ENCODE measurements at places on chromosomes 6 and 20.

DNA sequence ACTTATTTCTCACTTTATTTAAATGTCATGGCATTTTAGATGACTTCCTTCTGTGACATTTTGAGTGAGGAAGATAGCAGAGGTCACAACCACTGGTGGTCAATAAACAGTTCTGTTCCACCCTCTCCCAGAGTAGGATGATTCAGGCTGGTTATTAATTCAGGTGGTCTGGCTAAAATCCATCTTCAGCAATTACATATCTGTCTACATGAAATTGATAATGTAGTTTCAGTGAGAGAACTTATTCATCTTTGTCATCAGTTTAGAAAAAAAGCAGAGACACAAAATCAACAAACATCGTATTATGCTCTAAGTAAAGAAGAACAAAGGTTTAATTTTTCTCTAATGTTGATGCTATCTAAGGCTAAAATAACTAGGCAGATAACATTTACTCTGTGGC, 525.5 kb downstream of the TENT5A start:
- no peak for DNase-seq

- DNase-seq = no peak
These were observed 299.3 kb upstream of the ZFP64 start for GRCh38 chr20:52490711-52491430.

DNA sequence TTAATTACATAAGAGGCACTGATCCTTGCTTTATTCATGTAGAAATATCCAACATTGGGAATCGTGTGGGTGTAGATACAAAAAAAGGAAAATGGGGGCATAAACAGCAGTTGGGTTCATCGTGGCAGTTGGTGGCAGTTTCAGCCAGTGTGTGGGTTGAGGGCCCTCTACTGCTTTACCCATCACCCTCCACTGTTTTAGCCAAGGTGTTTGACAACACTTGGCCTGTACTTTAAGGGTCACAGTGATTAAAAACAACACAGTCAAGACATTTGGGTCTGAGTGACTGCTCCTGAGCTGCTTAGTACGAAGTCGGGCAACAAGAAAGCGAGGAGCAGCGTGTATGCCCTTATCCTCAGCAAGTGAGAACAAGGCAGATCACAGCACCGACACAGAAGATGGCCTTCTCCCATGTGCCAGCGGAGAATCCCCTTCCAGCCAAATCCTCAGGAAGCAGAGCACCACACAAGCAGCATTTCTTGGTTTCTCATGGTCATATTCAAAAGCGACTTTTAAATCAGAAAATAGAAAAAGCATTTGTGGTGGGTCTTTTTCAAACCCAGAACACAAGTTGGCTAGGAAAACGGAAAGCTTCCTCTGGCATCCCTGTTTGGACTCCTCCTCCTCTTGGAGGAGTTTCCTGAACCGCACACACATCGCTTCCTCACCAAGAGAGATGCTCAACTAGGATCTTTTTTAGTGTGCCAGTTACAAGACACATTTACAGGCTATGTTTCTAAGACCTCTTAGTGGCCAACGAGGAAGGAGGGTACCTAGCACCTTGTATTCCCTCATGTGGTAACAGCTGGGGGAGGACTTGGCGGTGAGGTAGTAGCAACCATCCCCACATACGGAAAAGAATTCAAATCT, 23.5 kb downstream of the EIF2S2 start:
- DNase-seq = no peak

DNA sequence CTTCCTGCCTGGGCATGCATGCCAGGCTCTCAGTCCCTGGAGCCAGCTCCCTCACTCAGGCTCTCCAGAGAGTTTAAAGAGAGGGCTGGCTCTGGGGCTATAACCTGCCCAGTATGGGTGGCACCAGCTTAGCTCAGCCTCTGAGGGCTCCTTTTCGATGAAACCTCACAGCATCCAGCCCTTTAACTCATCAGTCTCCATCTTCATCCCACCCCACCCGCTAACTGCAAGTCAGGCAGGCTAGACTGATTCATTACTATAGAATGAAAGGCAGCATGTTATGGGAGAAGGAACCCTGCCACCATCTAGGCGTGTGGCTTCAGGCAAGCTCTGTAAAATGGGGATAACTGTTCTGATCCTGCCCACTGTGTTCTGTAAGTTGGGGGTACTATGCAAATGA, 53.5 kb downstream of the RAB44 start:
- no peak for DNase-seq

- no peak for DNase-seq
These were observed 78.4 kb upstream of the HS3ST5 start for GRCh38 chr6:114421199-114421598.

Data from activated CD4-positive, alpha-beta T cell treated with anti-CD3 and anti-CD28 coated beads, Interleukin-10, Interleukin-2, amounts not matched to agents 100 ng/mL and 50 ng/mL, durations not matched to agents 16 hours and 8 hours (primary cell).